Pancreas (tissue), 10 donors: ENCODE measurements at places on chromosomes 12 and 14. TPM values are rescaled to one million over a fixed set of nuclear protein-coding genes. Genes with fewer than 3 reads are reported as not detected.

DNA sequence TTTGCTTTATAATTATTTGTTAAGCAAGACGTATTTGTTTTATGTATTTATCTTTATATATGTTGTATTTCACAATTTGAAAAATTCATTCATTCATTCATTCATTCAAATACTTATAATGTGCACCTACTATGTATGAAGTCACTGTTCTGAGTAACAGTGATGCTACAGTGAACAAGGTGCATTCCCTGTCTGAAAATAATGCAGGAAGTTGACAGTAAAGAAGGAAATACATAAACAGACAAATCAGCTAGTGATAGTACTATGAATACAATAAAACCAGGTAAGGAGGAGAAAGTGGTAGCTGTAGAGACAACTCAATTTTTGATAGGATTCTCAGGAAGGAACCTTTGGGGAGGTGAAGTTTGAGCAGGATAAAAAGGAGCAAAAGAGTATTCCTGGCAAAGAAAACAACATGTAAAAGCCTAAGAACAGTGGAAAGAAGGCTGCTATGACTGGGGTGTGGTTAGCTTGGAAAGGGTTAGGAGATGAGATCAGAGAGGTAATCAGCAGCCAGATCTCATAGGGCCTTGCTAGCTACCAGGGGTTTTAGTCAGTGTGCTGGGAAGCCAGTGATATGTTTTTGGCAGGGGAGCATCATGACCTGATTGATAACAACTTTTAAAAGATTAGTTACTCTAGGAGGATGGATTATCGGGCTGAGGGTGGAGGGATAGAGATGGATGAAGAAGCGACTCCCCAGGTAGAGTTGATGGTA is 17.4 kb downstream of the BICDL1 start:
- H3K4me1 ChIP-seq, result no peaks in the 10 kb centered on the region
- no peak overlapping the region for H3K27ac ChIP-seq
- no peak overlapping the region for H3K4me3 ChIP-seq
- H3K27me3 ChIP-seq, result no peaks in the 10 kb centered on the region

DNA sequence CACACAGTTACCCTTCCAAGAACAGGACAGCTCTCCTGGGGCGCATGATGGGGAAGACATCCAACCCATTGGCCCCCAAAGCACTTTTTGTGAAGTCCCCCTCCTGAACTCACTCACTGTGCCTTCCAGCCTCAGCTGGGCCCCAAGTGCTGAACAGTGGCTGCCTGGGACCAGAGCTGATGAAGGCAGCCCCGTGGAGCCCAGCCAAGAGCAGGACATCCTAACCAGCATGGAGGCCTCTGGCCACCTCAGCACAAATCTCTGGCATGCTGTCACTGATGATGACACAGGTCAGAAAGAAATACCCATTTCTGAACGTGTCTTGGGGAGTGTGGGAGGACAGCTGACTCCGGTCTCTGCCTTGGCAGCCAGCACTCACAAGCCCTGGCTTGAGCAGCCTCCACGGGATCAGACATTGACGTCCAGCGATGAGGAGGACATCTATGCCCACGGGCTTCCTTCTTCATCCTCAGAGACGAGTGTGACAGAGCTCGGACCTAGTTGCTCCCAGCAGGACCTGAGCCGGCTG is 72.0 kb downstream of the TECPR2 start:
- no peaks in the 10 kb centered on the region for H3K27me3 ChIP-seq
- H3K4me1 ChIP-seq, result no peaks in the 10 kb centered on the region
- no peak for DNase-seq

DNA sequence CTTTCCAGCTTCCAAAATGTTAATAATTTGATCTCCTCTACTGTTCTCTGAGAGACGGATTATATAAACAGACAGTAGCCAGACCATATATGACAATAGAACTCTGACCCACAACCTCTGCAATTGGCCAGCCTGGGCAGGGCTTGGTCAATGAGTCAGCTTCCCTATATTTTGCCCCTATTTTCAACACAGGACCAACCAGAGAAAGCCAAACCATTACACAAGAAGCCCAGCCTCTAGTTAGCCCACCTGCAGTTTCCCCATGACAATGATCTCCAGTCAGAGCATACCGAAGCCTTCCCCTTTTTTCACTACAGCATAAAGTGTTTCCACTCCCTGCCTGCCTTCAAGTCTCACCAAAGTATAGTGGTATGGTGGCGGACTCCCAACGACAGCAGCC is 7.6 kb upstream of the EXD2 start:
- H3K27ac ChIP-seq, result no peak overlapping the region
- DNase-seq, result no peak
- H3K36me3 ChIP-seq, result no peaks in the 10 kb centered on the region
- no peaks in the 10 kb centered on the region for H3K27me3 ChIP-seq
- H3K4me3 ChIP-seq, result no peak overlapping the region

GRCh38 chr12:51186465-51187085 is 13.6 kb upstream of the TFCP2 start:
- H3K36me3 ChIP-seq, result no peaks in the 10 kb centered on the region
- DNase-seq, result no peak
- H3K27me3 ChIP-seq, result no peaks in the 10 kb centered on the region
- no peak overlapping the region for H3K27ac ChIP-seq
- no peak overlapping the region for H3K4me3 ChIP-seq

GRCh38 chr12:105724641-105725040 is 394.1 kb downstream of the C12orf75 start:
- no peaks in the 10 kb centered on the region for H3K4me1 ChIP-seq
- H3K27me3 ChIP-seq, result no peaks in the 10 kb centered on the region

- H3K36me3 ChIP-seq, result no peaks in the 10 kb centered on the region
- no peaks in the 10 kb centered on the region for H3K27me3 ChIP-seq
- peaks cover 4% of the 10 kb centered on the region for H3K4me1 ChIP-seq
Observed at GRCh38 chr12:45279931-45280830, 64.3 kb downstream of the ANO6 start.

- H3K27ac ChIP-seq, result no peak overlapping the region
- no peaks in the 10 kb centered on the region for H3K4me1 ChIP-seq
- no peak overlapping the region for H3K4me3 ChIP-seq
- DNase-seq, result no peak
- H3K36me3 ChIP-seq, result no peaks in the 10 kb centered on the region
- no peaks in the 10 kb centered on the region for H3K27me3 ChIP-seq
Observed at GRCh38 chr14:98926801-98927200, 345.2 kb downstream of the BCL11B start.

- H3K4me3 ChIP-seq, result no peak overlapping the region
- H3K36me3 ChIP-seq, result no peaks in the 10 kb centered on the region
- no peaks in the 10 kb centered on the region for H3K4me1 ChIP-seq
- H3K27me3 ChIP-seq, result no peaks in the 10 kb centered on the region
Observed at GRCh38 chr14:90453401-90453951, 56.6 kb downstream of the CALM1 start.

- DNase-seq, result no peak
- no peaks in the 10 kb centered on the region for H3K36me3 ChIP-seq
- H3K27me3 ChIP-seq, result peaks cover under 1% of the 10 kb centered on the region
- no peak overlapping the region for H3K27ac ChIP-seq
Observed at GRCh38 chr14:96590190-96590864, 88.1 kb downstream of the PAPOLA start.

The KRT72 gene
- not detected for total RNA-seq

The CLEC1B gene
- total RNA-seq, result not detected

The SIX6 gene
- total RNA-seq, result not detected
